Naive thymus-derived CD4-positive, alpha-beta T cell (primary cell): ENCODE measurements at places on chromosomes 5 and 9. TPM values are rescaled to one million over a fixed set of nuclear protein-coding genes. Genes with fewer than 3 reads are reported as not detected.

Gene UNC13B
- total RNA-seq = 0.15 and 0.24 TPM in 2 replicates

Gene RMRP
- total RNA-seq = 11,273 TPM

Gene MYMK
- not detected for total RNA-seq

Gene ERGIC1
- total RNA-seq = 71.3 TPM

Gene PCDHGA5
- 0.11 TPM for total RNA-seq

Gene CNTNAP3B
- total RNA-seq = not detected
